ENCODE measurements at places on chromosomes 1 and 21.

- no peak for DNase-seq
These were observed 8.3 kb downstream of the TTC4 start for GRCh38 chr1:54723985-54724384.

- DNase-seq = no peak
These were observed 18.7 kb downstream of the ACTRT2 start for GRCh38 chr1:3040004-3040403.

GRCh38 chr1:222124602-222125001 is 382.7 kb upstream of the DUSP10 start:
- DNase-seq = no peak

- no peak for DNase-seq
These were observed 25.3 kb upstream of the IL19 start for GRCh38 chr1:206745301-206745700.

GRCh38 chr1:21814241-21814918 is 2.3 kb downstream of the LDLRAD2 start:
- no peak for DNase-seq

DNA sequence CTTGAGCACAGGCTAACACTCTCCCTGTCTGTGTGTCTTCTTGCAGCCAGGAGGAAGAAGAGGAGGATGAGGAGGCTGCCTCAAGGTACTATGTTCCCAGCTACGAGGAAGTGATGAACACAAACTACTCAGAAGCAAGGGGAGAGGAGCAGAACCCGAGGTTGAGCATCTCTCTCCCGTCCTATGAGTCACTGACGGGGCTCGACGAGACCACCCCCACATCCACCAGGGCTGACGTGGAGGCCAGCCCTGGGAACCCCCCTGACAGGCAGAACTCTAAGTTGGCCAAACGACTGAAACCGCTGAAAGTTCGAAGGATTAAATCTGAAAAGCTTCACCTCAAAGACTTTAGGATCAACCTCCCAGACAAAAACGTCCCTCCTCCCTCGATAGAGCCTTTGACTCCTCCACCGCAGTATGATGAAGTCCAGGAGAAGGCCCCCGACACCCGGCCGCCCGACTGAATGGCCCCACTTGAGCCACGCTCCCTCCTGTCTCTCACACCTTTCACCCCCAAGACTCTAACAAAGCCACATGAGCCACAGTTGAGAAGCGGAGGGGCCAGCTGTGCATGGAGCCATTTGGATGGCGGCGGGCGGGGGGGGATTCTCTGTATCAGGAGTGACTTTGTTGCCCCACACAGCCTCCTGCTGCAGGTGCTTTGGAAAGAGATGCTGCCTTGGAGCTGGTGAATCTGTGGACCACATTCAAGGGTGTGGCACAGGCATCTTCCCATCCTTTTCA is 27.6 kb upstream of the FHAD1 start:
- no peak for DNase-seq

- DNase-seq = no peak
These were observed 151.2 kb downstream of the PTBP2 start for GRCh38 chr1:96872757-96873156.

DNA sequence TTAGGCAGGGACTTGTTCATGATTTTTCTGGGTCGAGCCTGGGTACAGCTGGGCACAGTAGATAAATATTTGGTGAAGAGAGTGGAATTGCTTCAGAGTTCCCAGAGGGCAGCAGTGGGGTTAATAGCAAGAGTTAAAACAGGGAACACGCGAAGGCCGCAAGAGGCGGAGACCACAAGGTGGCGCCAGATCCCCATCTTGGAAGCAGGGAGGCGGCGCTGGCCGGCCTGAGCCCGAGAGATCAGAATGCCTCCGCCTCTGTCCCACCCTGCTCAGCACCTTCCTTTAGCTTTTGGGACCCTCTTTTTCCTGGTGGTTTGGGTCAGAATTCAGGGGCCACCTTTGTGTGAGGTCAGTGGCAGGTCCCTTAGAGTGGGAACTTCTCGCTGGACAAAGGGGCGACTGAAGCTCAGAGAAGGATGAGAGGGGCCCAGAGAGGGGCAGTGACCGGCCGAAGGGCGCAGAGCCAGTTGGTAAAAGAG is 6.5 kb upstream of the PADI2 start:
- peak; percentile 88 for DNase-seq

DNA sequence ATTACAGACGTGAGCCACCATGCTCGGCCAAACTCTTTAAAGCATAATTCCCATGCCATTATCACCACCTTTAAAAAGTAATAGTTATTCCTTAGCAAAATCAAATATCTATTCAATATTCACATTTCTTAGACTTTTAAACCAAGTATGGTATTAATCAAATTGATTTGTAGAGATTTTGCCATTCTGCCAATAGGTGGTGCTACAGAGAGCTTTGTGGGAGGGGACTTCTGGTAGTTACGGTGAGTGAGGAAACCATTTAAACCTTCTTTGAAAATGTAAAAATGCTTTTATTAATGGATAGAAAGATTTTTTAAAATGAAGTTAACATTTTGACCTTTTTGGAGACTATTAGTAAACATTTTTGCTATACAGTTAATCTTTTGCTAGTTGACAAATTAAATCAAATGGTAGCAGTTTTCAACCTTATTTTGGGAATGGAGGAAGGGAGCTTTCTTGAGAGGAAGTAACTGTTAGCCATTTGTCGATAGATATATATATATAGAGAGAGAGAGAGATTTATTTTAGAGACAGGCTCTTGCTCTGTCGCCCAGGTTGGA is 19.3 kb downstream of the IARS2 start:
- DNase-seq = no peak

DNA sequence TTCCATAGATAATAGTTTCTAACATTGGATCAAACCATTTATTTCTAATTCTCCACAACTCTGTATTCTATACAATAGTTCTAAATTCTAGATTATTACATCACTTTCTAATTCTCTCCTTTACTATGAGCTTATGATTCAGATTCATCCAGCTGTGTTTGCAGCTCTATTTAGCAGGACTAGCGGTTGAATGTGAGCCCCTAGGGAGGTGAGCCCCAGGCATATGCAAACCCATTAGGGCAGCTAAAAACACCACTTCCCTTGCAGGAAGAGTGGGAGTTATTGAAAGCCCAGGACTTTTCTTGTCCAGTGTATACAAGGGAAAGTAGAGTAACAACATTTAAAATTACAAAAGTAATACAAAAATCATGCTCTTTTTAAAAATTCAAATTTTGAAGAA is 56.9 kb downstream of the KRTAP19-8 start:
- no peak for DNase-seq

- DNase-seq = no peak
These were observed 74.2 kb upstream of the MACF1 start for GRCh38 chr1:39130325-39130724.

GRCh38 chr1:39826583-39826982 is 37.9 kb upstream of the BMP8B start:
- DNase-seq = no peak

DNA sequence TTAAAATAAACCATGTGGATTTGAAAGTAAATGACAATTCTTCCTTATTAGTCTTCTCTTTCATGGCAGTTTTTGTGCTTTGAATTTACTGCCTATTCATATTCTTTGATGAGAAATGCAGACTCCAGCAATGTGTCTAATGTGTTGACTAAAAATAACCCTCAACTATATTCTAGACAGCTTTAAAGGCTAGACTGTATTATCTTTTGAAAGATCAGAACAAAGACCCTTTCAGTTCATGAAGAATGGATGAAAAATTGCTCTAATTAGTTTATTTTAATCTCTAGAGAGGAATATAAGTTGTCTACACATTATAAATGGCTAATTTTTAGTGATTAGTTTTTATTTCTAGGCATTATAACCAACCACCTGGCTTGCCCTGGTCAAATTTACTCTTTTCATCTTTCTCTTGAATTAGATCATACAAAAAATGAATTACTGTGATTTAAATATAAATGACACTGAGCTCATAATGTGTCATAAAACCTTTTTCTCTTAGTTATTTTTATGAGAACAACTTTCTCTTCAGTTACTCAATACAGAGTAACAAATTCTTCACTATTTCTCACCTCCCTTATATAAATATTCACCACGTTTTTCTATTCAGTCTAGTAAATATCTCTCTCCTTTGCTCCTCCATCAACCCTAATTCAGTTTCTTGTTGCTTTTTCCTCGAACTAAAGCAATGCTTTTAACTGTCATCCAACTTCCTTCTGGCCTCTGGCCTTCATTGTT is 428.5 kb upstream of the TMPRSS15 start:
- no peak for DNase-seq

DNA sequence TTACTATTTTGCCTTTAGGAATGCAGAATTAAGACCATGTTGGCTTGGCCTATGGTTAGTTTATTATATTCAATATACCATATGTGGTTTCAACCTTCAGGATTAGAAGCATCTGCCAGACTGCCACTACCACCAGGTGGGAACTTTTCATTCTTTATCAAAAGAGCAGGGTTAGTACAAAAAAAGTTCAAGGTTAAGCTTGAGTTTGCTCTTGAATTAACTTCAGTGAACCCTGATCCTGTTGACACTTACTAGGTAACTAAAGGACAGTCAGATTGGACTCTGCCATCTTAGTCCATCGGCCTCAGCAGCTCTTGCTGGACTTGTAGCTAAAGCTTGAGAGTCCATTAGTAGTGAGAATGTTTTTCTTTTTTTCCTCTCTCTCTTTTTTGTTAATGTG is 22.1 kb downstream of the CLIC4 start:
- DNase-seq = no peak

DNA sequence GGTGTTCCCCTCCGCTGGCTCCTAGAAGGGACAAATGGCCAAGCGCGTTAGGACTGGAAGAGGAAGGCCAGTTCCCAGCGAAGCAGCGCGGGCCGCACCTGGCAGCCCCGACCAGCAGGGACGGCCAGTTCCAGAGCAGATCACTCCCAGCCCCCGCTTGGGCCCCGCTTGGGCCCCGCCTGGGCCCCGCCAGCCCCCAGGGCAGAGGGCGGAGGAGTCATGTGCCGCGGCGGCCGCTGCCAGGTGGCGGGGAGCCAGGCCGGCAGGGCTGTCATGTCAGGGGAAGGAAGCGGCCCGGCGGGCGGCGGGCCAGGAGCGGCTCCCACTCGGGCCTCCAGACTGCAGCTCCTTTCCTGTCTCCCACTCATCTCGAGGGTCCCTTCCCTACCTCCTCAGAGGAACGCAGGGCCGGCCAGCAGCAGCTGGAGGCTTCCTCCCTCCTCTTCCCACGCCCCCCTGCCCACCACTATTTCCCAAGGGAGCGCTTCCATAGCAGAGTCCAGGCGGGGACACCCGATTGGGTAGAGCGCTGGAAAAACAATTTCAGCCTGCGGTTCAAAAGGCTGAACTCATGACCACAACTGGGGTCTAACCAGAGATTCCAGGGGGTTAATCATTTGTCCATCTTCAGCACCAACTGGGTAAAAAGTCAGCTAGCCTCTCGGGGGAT is 16.5 kb downstream of the ZNF697 start:
- no peak for DNase-seq

GRCh38 chr1:14363036-14363590 is 235.4 kb upstream of the KAZN start:
- DNase-seq = no peak

GRCh38 chr1:37040773-37041172 is 6.5 kb upstream of the GRIK3 start:
- no peak for DNase-seq

DNA sequence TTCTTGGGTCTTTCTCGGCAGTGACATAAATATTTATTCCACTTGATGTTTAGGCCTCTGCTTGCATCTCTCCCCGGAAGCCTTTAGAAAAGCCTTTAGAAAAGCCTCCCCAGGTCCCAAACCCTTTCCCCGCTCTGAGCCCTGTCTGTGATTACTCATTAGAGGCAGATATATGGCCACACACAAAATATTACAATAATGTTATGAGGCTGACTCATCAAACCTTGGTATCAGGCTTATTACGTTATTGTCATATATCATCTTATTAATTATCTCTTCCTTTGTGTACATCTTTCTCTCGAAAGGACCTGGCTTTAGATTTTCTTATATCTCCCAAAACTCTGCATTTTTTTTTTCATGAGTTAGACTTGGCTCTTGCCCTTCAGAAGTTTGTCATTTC is 69.5 kb downstream of the FGGY start:
- DNase-seq = no peak

DNA sequence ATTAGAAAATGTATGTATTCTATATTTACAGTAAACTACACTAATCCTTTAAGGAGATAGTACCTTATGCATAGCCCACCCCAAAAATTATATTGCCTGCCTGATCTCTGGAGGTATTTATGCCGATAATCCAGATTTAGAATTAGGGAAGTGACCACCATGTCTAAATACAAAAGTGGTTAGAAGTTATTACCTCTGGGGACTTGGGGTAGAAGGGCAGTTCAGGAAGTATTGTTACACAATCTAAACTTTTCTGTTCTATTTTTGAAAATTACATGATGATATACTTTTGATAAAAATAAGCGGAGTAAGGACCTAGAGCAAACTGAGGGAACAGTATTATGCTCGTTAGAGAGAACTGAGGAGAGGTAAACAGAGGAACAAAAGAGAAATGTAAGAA is 90.5 kb upstream of the ZP4 start:
- DNase-seq = no peak

GRCh38 chr1:234593771-234594504 is 16.0 kb downstream of the IRF2BP2 start:
- DNase-seq = no peak

DNA sequence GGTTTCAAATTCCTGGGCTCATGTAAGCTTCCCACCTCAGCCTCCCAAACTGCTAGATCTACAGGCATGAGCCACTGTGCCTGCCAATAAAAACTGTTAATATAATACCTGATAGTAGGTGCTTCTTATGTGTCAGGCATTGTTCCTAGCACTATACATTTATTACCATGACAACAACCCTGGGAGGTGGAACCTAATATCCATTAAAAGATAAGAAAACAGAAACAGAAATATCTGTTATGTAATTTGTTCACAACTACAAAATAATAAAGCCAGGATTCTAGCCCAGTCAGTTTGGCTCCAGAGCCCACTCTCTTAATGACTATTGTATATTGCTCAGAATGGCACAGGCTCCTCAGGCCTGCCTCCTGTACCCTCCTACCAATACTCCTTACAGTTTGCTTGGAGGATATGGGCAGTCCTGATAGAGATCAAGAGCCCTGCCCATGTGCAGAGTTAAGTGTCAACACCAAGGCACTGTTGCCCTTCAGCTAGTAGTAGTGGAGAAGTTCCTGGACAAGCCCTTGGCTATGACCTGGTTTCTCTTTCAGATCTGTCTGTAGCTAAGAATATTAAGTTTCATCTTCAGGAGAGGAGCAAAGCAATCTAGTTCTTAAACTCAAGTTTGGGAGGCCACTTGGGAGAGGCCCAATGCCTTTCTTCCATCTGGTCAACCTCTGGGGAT is 22.4 kb downstream of the RPL5 start:
- DNase-seq = no peak

DNA sequence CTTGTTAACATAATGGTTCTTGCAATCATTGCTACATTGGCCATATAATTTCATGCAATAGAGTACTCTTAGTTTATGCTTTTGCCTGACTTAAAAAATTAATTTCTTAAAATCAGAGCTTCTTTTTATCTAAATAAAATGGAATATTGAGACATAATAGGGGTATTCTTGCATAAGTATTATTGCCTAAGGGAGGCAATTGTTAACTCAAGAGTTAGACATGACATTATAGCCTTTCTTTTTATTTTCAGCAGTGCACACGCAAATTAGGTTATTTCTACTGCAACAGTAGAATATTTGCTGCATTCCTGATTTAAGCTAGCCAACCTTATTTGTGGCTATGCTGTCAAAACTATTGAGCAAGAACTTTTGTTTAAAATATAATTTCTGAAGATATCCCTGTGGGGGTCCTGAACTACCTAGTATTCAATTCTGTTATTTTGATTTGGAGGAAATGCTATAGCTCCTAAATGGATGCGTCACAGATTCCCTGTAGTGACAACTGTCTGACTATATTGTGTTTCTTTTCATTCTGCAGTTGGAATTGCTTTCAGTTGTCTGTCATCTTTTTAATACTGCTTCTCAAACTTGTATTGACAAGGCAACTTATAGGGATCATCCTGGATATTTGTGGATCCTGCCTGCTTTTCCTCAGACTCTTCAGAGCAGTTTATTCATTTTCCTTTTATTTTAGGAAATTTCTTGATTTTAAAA is 211.0 kb downstream of the PATJ start:
- no peak for DNase-seq

Measured in hypothalamus (tissue), 51 donors.